Retinal pigment epithelial cell (primary cell): ENCODE measurements at places on chromosomes 6 and 20.

DNA sequence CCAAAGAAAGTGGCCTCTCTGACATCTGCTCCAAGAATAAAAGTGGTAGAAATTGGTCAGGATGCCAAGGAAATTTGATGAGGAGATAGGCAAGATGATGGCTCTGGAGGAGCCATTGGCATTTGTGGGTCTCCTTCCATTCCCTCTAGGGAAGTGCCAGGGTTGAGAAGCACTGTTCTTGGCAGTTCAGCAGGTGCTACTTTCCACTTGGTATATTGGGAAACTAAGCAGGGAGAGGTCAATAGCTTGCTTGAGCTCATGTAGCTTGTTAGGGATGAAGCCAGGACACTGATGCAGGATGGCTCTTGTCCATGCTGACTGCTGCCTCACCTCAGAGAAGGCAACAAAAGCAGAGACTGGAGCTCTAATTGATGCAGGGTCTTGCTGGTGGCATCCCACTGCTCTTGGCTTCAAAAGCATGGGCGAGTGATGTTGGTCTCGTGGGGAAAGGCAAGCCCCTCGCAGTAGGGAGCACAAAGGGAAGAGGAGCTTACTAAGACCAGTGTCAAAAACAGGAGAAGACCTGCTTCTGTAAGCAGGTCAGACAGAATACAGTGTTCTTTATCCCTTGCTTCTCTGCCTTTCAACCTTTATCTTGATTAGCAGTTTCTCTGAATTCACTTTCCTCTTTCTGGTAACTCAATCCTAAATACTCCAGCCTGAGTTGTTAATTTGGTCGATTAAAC lies 73.1 kb upstream of the RIPOR2 start:
- DNase-seq, result no peak

DNA sequence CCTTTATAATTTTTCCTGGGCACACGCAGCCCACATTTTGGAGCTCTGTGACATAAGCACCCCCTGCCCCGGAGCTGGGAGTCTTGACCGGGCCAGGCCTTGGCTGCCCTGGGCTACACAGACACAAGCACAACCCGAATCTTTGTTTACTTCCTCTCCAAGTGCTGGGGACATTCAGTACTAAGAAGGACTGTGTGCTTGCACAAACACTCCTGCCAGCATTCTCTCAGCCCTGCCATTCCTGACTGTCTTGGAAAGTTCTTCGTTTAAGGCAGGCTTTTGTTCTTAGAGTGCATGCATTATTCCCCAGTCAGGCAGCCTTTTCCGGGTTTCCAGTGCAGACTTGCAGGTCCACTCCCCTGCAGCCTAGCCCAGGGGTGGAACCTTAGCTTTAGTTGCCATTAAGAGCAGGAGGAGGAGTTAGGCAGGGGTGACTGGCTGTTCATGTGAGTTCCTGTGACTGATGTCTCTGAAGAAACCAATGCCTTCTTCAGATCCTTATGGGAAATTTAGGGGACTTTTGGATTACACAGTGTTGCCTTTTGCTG lies 28.6 kb downstream of the FOXO3 start:
- DNase-seq, result peak; percentile 54

DNA sequence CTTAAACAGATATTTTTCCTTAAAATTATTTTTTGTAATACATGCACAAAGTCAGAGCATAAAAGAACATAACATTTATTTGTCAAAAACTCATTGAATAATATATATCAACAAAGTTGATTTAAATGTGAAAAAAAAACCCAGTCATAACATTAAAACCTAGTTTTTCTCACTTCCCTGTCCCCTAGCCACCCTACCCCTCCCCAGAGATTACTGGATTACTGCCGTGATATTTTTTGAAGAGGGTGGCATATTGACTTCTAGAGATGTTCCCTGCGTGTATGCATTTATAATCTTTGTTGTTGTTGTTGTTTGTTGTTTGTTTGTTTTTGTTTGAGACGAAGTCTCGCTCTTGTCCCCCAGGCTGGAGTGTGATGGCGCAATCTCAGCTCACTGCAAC lies 52.4 kb upstream of the ARMC2 start:
- DNase-seq, result no peak

GRCh38 chr6:163008626-163009025 lies 280.9 kb downstream of the PACRG start:
- DNase-seq, result no peak

DNA sequence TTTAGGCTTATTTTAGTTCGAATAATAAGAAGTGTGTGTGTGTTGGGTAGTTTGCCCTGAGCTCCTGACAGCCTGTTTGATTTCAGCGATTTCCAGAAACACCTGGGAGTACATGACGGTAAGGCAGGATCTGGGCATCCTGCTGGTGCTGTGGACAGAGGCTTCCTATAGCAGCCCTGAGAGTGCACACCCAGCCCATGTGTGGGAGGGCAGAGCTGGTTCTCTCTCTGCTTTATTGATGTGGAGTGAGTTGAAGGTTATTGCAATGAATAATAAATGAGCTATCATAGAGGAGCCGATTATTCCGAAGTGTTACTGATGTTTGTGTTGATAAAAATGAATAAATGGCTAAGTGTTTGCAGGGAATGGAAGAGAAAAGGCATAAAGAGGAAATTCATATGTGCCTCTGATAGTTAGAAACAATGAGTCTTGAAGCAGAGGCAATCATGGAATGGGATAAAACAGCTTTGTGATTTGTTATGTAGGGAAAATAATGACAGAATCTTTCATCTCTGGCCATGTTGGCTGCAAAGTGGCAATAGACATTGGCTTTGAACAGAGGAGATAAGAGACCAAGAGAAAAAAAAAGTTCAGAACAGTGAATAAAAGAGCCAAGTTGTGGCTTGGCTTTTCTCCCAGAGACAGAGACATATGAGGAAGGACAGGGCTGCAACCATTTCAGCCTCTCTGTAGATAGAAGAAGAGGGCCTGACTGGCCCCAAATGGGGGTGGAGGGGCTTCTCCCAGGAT lies 166.2 kb upstream of the CHD6 start:
- DNase-seq, result no peak

- no peak for DNase-seq
These were observed 26.1 kb downstream of the NCOA5 start for GRCh38 chr20:46063652-46064054.

- no peak for DNase-seq
These were observed 6.3 kb downstream of the TAF4 start for GRCh38 chr20:62059401-62059800.

DNA sequence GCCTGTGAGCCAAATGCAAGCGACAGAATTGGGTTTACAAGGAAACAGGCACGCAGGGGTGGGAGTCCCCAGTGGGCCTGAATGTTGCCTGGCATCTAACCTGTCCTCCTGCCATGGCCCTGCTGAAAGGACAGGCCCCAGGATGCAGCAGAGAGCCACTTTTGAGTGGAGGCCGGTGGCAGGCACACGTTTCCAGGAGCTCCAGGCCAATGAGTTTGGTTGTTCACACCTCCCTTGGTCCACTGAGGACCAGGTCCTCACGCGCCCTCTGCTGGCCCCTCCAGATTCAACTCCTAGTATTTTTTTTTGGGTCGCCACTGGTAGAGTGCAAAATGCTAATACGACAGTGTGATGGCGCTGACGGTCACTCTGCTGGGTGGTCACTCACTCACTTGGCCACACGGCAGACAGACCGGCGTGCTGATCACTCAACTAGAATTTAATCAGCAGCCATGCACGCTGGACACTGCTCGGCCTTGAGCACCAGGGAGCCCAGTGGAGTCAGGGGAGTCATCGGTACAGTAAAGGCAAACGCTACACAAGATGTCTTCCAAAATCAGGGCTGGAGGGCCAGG lies 81.7 kb upstream of the NFATC2 start:
- DNase-seq, result no peak

GRCh38 chr6:158799051-158799792 lies 19.9 kb downstream of the EZR start:
- peak; percentile 79 for DNase-seq

DNA sequence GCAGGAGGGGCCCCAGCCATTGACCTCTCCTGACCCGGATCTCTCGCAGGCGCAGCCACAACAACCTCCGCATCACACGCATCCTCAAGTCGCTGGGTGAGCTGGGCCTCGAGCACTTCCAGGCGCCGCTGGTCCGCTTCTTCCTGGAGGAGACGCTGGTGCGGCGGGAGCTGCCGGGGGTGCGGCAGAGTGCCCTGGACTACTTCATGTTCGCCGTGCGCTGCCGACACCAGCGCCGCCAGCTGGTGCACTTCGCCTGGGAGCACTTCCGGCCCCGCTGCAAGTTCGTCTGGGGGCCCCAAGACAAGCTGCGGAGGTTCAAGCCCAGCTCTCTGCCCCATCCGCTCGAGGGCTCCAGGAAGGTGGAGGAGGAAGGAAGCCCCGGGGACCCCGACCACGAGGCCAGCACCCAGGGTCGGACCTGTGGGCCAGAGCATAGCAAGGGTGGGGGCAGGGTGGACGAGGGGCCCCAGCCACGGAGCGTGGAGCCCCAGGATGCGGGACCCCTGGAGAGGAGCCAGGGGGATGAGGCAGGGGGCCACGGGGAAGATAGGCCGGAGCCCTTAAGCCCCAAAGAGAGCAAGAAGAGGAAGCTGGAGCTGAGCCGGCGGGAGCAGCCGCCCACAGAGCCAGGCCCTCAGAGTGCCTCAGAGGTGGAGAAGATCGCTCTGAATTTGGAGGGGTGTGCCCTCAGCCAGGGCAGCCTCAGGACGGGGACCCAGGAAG lies 4.5 kb upstream of the COL9A3 start:
- DNase-seq, result no peak

GRCh38 chr20:53070706-53071392 lies 98.7 kb downstream of the TSHZ2 start:
- DNase-seq, result no peak

DNA sequence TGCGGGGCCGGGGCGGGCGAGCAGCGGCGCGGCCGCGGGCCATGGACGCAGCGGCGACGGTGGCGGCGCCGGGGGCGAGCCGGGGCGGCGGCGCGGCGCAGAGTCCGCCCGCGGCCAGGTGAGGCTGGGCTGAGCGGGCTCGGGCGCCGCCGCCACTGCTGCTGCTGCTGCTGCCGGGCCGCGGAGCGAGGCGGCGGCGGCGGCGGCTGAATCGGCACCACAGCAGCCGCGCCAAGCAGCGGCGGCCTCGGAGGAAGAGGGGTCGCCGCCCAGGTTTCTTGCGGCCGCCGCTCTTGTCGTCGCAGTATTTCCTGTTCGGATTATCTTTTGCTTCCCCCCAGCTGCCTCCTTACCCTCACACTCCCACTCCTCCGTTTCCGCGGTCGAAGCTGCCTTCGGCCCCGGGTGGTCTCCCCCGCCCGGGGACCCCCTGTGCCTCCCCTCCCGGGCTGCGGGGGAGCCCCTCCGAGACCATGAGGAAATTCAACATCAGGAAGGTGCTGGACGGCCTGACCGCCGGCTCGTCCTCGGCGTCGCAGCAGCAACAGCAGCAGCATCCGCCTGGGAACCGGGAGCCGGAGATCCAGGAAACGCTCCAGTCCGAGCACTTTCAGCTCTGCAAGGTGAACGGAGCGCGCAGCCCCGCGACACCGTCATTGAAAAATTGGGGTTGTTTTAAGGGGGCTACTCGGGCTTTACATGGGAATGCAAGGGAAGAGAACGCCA lies at the start of gene STXBP5:
Gene STXBP5 (plus strand): TSS at position 358 of the 726 bp plus-strand sequence. CDS start 116 bp downstream, at position 474.
- peak; percentile 11 for DNase-seq

DNA sequence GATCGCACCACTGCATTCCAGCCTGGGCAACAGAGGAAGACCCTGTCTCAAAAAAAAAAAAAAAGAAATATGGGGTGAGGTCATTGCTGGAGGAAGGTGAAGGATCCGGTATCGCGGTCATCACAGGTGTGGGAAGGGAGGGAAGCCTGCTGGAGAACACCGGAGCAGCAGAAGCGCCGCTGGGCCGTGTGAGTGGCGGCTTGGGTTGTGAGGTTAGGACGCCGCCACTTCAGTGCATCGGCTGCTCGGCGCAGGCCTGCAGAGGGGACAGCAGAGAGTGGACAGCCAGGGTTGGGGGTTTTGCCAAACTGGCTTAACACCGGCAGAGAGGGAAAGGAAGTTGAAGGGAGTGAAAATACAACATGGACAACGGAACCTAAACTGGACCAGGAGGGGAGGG lies 5.4 kb downstream of the TLDC2 start:
- no peak for DNase-seq

DNA sequence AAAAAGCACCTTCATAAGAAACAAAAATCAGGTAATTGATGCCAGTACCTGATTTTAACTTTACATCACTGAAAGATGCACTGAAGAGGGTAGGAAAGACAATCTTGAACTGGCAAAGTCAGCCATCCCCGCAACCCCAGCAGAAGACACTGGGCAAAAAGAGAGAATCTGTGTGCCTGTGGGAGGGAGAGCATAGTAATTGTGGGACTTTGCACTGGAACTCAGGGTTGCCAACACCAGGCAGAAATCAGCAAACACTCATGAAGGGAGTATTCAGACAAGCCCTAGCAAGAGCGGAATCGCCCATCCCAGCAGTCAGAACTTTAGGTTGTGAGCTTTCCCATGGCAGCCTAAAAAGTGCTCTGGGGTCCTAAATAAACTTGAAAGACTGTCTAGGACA lies 344.6 kb upstream of the GJE1 start:
- no peak for DNase-seq

DNA sequence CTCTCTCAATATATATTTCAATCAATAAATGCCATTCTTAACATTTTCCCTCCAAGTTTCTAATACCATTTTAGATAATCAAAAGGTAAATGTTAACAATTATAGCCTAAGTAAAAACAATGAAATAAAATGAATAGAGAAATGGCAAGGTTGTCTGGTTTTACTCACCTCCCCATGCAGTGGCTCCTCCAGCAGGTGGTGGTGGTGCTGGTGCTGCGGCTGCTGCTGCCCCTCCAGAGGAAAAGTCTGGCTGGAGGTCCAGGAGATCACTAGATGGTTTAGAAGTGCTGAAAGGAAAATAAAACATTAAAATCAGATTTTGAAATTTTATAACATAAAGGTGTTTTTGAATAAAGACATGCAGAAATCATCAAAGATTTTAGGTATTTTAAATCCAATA lies 93.2 kb downstream of the PRSS35 start:
- DNase-seq, result no peak

DNA sequence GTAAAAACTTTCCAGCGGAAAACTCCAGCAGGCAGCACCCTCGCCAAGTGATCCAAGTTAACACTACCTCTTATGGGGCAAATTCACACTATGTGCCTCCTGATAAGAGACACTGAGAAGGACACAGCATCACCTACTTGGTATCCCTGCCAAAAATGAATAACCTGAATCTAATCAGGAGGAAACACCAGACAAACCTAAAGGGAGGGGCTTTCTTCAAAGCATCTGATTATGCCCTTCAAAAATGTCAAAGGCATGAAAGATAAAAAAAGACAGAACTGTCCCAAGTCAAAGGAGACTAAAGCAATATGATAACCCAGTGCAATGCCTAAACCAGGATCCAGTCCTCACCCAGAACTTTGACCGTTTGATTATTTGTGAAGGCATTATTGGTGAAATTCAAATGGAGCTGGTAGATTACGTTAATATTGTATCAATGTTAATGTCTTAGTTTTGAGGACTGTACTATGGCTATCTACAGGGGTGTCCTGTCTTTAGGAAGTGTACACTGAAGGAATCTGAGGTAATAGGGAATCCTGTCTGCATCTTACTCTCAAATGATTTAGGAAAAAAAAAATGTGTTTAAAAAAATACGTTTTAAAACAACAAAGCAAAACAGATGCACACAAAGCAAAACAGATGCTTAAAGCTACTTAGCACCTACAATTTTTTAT lies 8.3 kb downstream of the TBC1D7 start:
- no peak for DNase-seq
